ENCODE measurements at places on chromosomes 16 and 17.
A peak's percentile ranks its signal among the peaks of the same experiment; 100 is the strongest.

DNA sequence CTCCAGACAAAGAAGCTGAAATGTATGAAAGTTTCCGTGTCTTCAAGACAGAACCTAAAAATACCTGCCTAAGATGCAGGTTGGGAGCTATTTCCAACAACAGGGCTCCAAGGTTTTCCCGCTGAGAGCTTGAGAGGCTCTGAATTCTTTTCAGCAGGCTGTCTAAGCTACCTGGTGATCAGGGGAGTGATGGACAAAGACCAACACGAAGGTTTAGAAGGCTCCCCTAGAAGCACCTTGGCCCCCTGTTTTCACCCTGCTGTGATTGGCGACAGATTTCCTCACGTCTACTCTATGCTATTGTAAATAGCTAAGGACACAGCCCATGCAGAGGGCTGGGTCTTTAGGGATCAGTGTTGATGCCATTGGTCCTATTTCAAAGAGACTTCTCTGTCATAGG lies 275.2 kb upstream of the SALL1 start:
- no peak overlapping the region for H3K4me3 ChIP-seq
- H3K36me3 ChIP-seq = no peaks in the 10 kb centered on the region
- no peak overlapping the region for H3K27ac ChIP-seq
- no peaks in the 10 kb centered on the region for H3K4me1 ChIP-seq
- DNase-seq = no peak

- H3K4me1 ChIP-seq = no peaks in the 10 kb centered on the region
- H3K36me3 ChIP-seq = no peaks in the 10 kb centered on the region
- DNase-seq = no peak
- H3K27me3 ChIP-seq = no peaks in the 10 kb centered on the region
- H3K4me3 ChIP-seq = no peak overlapping the region
- H3K27ac ChIP-seq = no peak overlapping the region
These were observed 21.1 kb upstream of the NUP93 start for GRCh38 chr16:56708525-56709442.

DNA sequence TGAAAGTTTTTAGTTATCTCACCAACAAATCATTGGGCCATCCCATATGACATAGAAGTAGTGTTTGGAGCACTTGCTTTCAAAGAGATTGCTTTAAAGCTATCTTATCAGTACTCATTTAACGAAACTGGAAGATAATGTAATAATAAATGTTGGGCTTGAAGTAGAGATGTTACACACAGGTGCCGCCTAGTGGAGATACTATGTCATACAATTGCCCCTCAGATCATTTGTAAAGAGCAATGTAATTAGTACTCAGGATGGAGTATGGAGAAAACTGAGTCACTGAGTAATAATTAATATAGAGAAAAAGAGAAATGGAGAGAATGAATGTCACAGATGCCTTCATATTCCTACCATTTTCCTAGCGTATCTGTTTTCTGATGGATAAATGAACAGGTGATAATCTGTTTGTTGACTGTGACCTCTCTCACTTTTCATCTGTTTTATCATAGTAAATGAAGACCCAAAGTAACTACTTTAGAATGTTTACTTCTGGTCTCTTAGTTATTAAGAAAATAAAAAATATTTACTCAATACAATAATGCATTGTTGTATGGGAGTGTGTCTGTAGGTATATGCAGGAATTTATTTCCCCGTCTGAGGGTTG lies 80.4 kb downstream of the EFCAB5 start:
- no peak for DNase-seq
- no peaks in the 10 kb centered on the region for H3K36me3 ChIP-seq
- no peaks in the 10 kb centered on the region for H3K4me1 ChIP-seq
- no peak overlapping the region for H3K27ac ChIP-seq

DNA sequence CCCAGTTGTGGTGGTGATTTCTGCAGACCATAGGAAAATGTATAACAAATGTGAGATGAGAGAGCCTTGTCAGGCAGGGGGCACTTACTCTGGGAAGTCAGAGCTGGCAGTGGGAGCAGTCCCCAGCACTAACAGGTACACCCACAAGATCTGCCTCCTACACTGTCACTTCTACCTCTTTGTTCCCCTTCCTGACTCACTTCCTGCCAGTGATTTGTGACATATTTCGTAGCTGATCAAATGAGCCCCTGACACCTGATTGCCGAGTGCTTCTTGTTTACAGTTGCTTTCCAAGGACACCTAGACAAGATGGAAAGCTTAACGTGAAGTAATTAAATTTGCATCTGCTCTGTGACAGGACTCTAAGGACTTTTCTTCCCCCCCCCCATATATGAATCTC lies 40.5 kb downstream of the FTO start:
- H3K4me3 ChIP-seq = no peak overlapping the region
- no peaks in the 10 kb centered on the region for H3K36me3 ChIP-seq
- no peak overlapping the region for H3K27ac ChIP-seq
- no peak for DNase-seq
- H3K27me3 ChIP-seq = no peaks in the 10 kb centered on the region

DNA sequence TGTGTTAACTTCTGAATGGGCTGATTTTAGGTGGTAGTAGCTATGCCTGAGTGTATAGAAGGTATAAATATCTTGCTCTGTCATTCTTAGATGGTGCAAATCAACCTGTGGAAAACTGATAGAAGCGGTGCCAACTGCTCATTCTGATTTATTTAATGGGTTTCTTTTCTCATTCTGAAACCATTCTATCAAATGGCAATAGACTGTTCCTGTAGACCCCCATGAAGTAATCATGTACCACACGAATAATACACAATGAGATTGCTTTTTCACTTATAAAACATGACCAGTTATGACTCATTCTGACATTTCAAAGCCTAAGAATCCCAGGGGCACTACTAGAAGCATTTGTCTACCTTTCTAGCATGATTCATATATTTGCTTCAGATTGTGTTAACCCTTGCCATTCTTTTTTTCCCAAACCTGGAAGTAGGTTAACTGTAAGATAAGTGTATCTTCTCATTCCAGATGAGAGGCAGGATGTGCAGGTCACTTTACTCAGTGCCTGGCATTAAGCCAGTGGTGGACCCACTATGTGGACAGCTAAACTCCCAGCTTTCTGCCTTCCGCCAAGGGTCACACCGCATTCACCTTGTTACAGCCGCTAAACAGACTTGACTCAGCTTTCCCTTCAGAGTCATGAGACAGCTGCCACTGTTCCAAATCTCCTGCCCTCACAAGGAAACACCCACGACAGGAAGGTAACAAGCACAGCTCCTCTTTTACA lies 16.4 kb upstream of the SLC16A11 start:
- H3K4me1 ChIP-seq = no peaks in the 10 kb centered on the region
- H3K27me3 ChIP-seq = no peaks in the 10 kb centered on the region
- no peaks in the 10 kb centered on the region for H3K36me3 ChIP-seq
- no peak overlapping the region for H3K27ac ChIP-seq

GRCh38 chr16:83312015-83312717 lies 495.6 kb upstream of the HSBP1 start:
- H3K4me3 ChIP-seq = no peak overlapping the region
- peaks cover 5% of the 10 kb centered on the region for H3K4me1 ChIP-seq
- no peaks in the 10 kb centered on the region for H3K27me3 ChIP-seq
- no peaks in the 10 kb centered on the region for H3K36me3 ChIP-seq

DNA sequence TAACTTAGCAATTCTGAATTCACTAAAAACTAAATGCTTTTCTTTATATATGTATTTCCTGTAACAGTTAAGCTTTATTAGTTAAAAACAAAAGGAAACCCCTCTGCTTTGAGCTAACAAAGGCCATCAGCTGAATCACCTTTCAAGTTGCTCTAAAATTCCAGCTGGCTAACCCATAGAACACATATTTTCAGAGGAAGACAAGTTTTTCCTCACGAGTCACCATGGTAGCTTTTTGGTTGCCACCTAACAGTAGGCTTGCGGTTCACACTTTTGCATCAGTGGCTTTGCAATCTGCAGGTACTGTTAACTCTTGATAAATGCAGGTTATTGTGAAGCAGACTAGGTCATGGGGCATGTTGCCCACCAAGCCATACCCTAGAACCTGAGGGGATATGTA lies 57.6 kb upstream of the IRX5 start:
- H3K4me3 ChIP-seq = no peak overlapping the region
- H3K27me3 ChIP-seq = no peaks in the 10 kb centered on the region
- H3K27ac ChIP-seq = no peak overlapping the region

- no peaks in the 10 kb centered on the region for H3K27me3 ChIP-seq
- no peak overlapping the region for H3K4me3 ChIP-seq
- H3K4me1 ChIP-seq = no peaks in the 10 kb centered on the region
- DNase-seq = no peak
- H3K36me3 ChIP-seq = no peaks in the 10 kb centered on the region
These were observed 7.2 kb downstream of the TSR3 start for GRCh38 chr16:1344499-1344898.

DNA sequence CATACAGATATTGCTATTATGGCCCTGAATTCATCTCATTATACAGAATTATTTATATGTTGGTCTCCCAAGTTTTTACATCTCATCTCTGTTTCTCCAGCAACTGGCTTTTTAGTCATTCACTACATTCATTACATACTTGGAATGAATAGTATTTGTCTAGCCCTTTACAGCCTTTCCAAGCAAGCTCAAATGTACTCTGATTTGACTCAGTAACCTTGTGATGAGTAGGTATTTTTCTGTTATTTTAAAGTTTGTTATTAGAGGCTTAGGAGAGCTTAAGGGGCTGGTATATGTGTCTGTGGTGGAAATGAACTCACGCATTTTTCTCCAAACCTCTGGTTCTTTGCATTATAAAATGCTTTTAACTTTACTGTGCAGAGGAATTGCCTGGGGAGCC lies 224.7 kb downstream of the SNX29 start:
- H3K36me3 ChIP-seq = peaks cover 1% of the 10 kb centered on the region
- no peaks in the 10 kb centered on the region for H3K27me3 ChIP-seq
- no peak overlapping the region for H3K27ac ChIP-seq
- H3K4me3 ChIP-seq = no peak overlapping the region
- no peaks in the 10 kb centered on the region for H3K4me1 ChIP-seq
- no peak for DNase-seq

- no peak for DNase-seq
- no peak overlapping the region for H3K27ac ChIP-seq
- no peaks in the 10 kb centered on the region for H3K4me1 ChIP-seq
- H3K36me3 ChIP-seq = no peaks in the 10 kb centered on the region
These were observed 7.2 kb downstream of the CENPX start for GRCh38 chr17:82015311-82015971.

- peak; percentile 39 for DNase-seq
- no peaks in the 10 kb centered on the region for H3K36me3 ChIP-seq
- H3K4me1 ChIP-seq = no peaks in the 10 kb centered on the region
- H3K4me3 ChIP-seq = no peak overlapping the region
These were observed 16.2 kb upstream of the BAHCC1 start for GRCh38 chr17:81378941-81379511.

DNA sequence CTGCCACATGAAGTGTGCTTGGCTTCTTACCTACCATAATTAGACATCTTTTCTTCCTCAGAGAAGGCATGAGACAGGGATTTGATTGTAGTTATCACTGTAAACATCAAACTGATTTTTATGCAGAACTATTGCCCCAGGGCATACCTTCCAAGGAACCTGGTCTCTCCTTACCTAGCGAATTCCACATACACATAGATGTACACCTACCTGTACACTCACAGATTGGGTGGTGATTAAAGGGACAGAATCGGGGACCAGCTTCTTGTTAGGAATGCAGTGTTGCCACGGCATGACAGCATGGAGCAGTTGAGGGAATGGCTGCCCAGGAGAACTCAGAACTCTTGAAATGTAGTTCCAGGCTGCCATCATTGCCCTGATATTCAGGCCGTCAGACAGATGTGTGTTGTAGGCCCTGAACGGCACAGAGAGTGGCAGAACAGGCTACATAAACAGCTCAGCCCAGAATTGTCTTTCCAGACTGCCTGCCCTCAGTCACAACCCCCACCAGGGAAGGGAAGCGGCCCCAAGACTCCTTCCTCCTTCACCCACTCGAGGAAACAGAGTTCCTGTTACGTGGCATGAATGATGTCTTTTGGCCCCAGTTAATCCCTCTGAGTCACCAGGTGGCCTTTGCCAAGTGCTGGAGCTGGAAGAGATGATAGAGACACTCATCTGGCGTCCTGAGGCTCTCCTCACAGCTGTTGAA lies 17.8 kb upstream of the NAGLU start:
- H3K27me3 ChIP-seq = no peaks in the 10 kb centered on the region
- peak; percentile 91 for DNase-seq
- no peak overlapping the region for H3K4me3 ChIP-seq
- H3K27ac ChIP-seq = peak overlapping the region; percentile 97

GRCh38 chr16:84312783-84313382 lies 18.2 kb downstream of the WFDC1 start:
- no peaks in the 10 kb centered on the region for H3K36me3 ChIP-seq
- H3K4me1 ChIP-seq = no peaks in the 10 kb centered on the region
- H3K27me3 ChIP-seq = no peaks in the 10 kb centered on the region

DNA sequence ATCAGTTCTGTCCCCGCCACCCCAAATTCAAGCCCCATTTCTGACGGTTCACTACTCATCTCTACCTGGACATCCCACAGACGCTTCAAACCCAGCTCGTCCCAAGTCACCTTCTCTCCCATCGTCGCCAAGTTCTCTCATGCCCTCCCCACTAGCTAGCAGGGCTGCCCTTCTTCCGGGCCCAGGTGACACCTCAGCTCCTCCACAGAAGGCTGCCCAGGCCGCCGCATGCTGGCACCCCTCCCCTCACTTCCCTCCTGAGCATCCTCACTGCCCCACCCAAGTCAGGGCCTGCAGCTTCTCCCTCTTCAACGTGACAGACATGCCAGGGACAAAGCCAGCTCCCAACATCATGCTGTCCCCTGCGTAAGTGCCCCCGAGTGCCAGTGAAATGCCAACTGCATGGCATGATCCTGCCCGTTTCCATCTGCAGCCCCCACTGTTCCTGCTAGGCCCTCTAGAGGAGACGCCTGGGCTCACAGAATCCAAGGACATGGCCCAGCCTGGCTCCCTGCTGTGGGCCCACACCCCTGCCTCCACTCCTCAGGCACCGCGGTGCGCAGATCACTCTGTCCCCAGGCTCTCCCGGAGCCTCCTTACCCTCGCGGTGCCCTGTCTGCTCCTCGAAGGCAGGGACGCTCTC lies 5.9 kb downstream of the CYB561 start:
- H3K4me3 ChIP-seq = no peak overlapping the region
- H3K36me3 ChIP-seq = no peaks in the 10 kb centered on the region
- DNase-seq = peak; percentile 44
- H3K27me3 ChIP-seq = no peaks in the 10 kb centered on the region
- no peaks in the 10 kb centered on the region for H3K4me1 ChIP-seq
- no peak overlapping the region for H3K27ac ChIP-seq

- H3K27ac ChIP-seq = no peak overlapping the region
- DNase-seq = no peak
- H3K4me3 ChIP-seq = no peak overlapping the region
- H3K27me3 ChIP-seq = no peaks in the 10 kb centered on the region
- no peaks in the 10 kb centered on the region for H3K4me1 ChIP-seq
- no peaks in the 10 kb centered on the region for H3K36me3 ChIP-seq
These were observed 528 bp downstream of the HAGHL start for GRCh38 chr16:727291-727977.

GRCh38 chr16:49585143-49585832 lies 211.7 kb downstream of the C16orf78 start:
- H3K27ac ChIP-seq = no peak overlapping the region
- no peaks in the 10 kb centered on the region for H3K27me3 ChIP-seq
- DNase-seq = no peak
- no peaks in the 10 kb centered on the region for H3K36me3 ChIP-seq
- H3K4me1 ChIP-seq = no peaks in the 10 kb centered on the region

DNA sequence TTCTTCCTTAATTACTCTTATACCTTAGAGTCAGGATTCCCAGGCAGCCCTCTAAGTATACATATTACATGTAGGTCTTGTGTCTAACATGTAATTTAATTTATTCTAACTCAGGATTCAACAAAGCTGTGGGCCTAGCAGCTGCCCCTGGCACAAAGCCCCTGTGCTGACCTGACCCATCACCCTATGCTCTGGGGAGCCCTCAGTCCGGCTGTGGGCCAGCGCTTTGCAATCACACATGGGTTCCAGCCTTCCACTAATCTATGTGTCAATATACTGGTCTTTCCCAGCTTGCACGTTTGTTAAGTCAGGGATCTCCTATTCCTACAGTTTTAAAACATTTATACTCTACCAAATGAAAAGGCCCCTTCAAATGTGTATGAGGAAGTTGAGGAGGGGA lies 62.7 kb upstream of the SREBF1 start:
- H3K27ac ChIP-seq = no peak overlapping the region
- DNase-seq = no peak
- no peaks in the 10 kb centered on the region for H3K27me3 ChIP-seq
